Glutamatergic neuron (in vitro differentiated cells): ENCODE measurements at places on chromosomes 1 and 21. TPM values are rescaled to one million over a fixed set of nuclear protein-coding genes. Genes with fewer than 3 reads are reported as not detected.

DNA sequence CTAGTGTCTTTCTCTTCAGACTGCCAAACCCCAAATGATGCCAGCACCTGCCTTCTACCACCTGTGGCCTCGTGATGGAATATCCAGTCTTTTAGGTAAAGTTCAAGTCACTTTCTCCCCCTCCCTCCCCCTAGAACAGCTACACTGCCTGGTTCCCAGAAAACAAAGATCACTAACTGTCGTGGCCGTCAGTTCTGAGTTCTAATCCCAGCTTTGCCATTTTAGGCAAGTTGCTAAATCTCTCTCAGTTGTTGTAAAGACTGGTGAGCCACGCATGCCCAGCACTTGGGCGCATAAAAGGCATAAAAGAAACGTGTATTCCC lies 648 bp upstream of the TRAPPC3 start:
- no peak for DNase-seq

Gene ZSWIM5
- total RNA-seq, result 23.6 TPM

DNA sequence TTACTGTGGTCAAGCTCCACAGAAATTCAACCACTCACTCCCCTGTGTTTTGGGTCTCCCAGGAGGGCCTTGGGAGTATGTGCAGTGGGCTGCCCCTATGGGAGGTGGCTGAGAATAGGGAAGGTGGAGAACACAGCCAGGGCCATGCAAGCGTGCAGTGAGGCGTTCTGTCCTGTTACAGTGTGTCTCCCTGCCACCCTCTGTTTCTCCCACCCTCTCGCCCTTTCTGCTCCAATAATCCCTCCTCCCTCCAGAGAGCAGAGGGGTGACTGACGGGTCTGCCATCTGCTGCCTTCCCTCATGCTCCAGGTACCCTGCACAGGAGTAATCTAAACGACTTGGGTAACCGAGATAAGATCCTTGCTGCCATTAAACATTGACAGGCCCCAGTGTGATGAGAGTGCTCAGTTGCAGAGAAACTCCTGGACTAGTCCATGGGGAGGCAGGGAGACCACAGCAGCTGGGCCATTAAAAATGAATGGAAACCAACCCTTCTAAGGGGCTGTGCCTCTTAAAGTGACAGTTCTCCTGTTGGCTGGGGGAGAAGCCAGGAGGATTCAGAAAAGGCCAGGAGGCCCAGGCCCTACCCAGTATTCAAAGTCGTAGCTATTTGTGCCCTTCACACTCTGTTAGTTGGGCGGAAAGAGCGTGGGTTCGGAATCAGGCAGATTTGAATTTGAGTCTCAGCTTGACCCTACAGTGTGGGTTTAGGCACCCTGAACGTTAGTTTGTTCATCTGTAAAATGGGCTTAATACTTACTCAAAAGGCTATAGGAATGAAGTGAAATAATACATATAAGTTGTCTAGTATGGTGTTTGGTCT lies 22.4 kb upstream of the BTG2 start:
- peak; percentile 53 for DNase-seq

Gene GFI1
- total RNA-seq, result not detected

Gene ATXN7L2
- total RNA-seq, result 54.9 TPM

GRCh38 chr1:244757091-244757939 lies 78.1 kb upstream of the COX20 start:
- no peak for DNase-seq

DNA sequence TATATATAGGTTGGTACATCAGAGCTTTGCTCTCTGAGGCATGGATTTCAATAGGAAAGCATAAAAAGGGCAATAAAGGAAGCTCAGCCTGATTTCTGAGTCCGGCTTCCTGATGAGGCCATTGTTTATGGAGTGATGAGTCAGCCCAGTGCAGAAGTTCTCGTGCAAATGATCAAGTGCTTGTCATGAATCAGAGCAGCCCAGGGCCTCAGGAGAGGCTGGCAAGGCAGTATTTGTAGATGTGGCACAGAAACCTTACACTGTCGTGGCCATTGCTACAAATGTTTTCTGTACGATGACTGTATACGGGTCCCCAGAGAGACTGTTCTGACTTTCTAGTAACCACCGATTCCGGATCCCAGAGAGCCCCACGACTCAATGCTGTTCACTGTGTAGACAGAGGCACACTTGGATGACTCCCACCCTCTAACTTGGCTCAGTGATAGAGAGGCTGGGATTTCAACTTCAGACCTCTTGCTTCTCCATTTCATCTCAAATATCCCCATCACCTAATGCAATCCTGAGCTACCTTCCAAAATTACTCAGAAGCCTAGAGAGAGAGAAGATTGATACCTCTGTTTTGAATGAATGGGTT lies 26.8 kb downstream of the UMODL1 start:
- no peak for DNase-seq

Gene LMOD1
- 0.20 TPM for total RNA-seq

DNA sequence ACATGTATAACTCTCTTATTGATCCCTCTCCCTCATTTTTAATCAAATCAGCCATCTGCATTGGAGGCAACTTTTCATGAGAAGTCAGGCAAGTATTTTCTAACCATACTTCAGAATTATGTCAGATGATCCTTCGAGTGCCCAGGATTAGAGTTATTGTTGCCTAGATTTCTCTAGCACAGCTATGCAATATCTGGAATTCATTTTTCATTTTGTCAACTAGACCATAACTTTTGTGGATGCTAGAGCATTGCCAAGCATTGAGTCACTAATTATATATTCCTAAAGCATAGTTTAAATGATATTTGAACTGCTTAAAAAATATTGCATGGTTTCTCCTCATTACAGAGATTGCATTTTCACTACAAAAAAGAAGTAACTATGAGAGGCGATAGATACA lies 21.2 kb downstream of the HFM1 start:
- no peak for DNase-seq

DNA sequence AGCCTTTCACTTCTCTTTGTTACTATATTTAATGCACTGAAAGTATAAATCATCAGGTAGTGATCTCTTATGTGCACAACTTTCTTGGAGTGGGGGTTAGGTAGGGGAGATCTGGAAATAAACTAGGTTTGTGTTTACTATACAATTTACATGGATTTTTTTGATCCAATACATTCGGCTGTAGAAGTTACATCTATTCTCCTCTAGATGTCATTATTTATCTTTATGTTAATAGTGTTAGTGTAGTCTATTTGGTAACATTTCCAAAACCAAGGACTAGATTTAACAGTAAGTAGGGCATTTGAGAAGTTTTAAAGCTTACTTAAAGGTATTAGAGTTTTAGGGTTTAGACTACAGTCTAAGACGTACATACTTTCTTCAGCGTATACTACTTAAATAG lies 5.4 kb downstream of the VPS45 start:
- no peak for DNase-seq

Gene GORAB
- total RNA-seq, result 9.1 TPM

GRCh38 chr1:22971161-22971560 lies 1.5 kb downstream of the LACTBL1 start:
- DNase-seq, result no peak

- DNase-seq, result no peak
These were observed 81.5 kb downstream of the CAMK2N1 start for GRCh38 chr1:20404466-20404865.

Gene OTUD3
- 11.4 TPM for total RNA-seq

DNA sequence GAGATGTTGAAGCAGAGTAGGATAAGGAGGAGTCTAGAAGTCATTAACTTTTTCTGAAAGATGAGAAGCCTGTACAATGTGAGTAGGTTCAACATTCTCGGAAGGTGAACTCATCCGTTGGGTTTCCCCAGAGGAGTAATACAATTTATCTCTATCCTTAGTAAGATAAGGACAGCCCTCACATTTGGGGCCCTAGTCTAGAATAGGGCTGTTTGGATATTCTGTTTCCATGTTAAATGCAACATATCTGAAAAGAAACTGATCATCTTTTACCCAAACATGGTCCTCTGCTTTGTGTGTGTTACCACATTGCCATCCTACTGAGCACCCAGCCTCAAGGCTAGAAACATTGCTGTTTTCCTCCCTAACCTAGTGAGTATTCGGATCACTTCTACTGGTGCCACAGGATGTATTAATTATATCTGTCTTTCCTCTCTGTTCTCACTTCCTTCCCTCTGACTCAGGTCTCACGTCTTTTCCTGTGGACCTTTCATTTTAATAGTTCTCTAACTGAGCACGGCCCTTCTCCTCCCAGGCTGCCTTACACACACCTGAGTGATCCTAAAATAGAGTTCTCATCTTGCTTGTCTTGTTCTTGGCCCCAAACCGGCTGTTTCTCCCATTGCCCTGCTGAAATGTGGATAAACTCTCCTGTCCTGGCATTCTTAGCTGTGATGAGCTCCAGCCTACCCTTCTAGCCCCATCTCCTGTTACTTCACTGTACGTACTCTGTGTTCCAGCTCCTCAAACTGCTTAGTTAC lies 91.7 kb downstream of the CDC14A start:
- DNase-seq, result no peak

DNA sequence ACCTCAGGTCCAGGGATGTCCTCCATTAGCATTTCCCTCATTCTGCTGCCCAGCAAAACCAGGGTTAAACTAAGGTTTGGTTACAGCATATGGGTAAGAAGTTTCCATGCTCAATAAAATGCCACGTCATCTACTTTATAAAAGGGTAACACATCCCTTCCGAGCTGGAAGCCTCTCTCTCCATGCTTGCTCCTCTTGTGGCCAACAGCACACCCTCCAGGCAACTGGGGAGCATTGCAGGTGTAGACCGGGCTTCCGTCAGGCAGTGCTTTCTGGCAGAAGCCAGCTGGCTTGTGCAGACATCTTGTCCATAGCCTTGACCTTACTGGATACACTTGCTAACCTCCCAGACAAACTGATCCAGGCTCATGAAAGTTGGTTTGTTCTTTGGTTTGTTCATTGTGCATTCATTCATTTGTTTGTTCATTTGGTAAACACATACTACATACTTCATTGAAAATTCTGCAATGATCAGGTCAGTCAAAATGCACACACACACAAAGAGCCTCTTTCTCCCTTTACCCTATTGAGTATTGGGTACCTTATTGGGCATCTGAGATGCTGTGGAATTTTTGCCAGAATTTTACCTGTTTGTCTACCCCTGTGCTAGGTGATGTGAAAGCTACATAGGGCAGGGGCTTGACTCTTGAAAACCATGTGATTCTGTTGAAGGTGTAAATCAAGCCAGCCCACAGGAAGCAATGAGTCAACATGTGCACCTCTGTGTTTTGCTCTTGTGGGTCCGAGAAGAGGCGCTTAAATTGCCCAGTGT lies 422.8 kb downstream of the CAMTA1 start:
- DNase-seq, result peak; percentile 85

- no peak for DNase-seq
These were observed 306.3 kb upstream of the DUSP10 start for GRCh38 chr1:222048094-222048595.
